ENCODE measurements at places on chromosomes 6 and 20. TPM values are rescaled to one million over a fixed set of nuclear protein-coding genes. Genes with fewer than 3 reads are reported as not detected.

Gene MEI4
- not detected for total RNA-seq

- peak overlapping the region; percentile 77 for H3K4me3 ChIP-seq
- peaks cover 38% of the 10 kb centered on the region for H3K4me1 ChIP-seq
These were observed 23.2 kb downstream of the HLA-A start for GRCh38 chr6:29965563-29965872.

Gene EEF1A2
- total RNA-seq, result 0.44 TPM

GRCh38 chr6:87341899-87342298 lies 2.7 kb upstream of the C6orf163 start:
- H3K27ac ChIP-seq, result no peak overlapping the region
- H3K27me3 ChIP-seq, result no peaks in the 10 kb centered on the region
- DNase-seq, result no peak

Gene WFDC2
- not detected for total RNA-seq

Gene GNMT
- 7.0 TPM for total RNA-seq

GRCh38 chr6:64330694-64331307 lies 695.2 kb downstream of the PHF3 start:
- H3K36me3 ChIP-seq, result no peaks in the 10 kb centered on the region
- H3K4me3 ChIP-seq, result no peak overlapping the region
- DNase-seq, result peak; percentile 55
- no peaks in the 10 kb centered on the region for H3K27me3 ChIP-seq

DNA sequence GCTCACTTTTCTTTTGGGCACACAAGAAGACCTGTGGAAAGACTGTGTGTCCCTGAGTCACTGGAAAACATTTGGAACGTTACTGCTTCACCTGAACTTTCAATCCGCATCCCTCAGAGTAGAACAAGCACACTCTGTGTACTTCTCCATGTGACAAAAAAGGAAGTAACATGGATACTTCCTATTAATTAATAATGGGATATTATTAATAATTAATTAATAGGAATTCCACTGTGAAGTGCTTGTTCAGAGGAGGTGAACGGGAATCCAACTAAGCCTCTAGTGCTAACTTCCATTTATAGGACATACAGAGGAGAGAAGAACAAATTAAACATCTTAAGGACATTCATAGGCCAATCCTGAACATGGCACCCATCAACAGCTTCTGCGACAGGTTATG lies 407.8 kb downstream of the SYNE1 start:
- H3K27ac ChIP-seq, result no peak overlapping the region
- H3K27me3 ChIP-seq, result no peaks in the 10 kb centered on the region
- no peak overlapping the region for H3K4me3 ChIP-seq
- no peaks in the 10 kb centered on the region for H3K4me1 ChIP-seq
- no peak for DNase-seq
- no peaks in the 10 kb centered on the region for H3K36me3 ChIP-seq

Gene SLC22A23
- 14.4 TPM for total RNA-seq

- H3K4me3 ChIP-seq, result peak overlapping the region; percentile 97
- peak; percentile 30 for DNase-seq
- peaks cover 4% of the 10 kb centered on the region for H3K36me3 ChIP-seq
These were observed 800 bp downstream of the RWDD2A start for GRCh38 chr6:83193747-83194566.

GRCh38 chr6:27332692-27333641 lies 20.9 kb upstream of the POM121L2 start:
- peak overlapping the region; percentile 77 for H3K4me3 ChIP-seq
- DNase-seq, result peak; percentile 75
- H3K27ac ChIP-seq, result peak overlapping the region; percentile 11
- no peaks in the 10 kb centered on the region for H3K27me3 ChIP-seq

Gene MMP24
- 0.28 TPM for total RNA-seq

GRCh38 chr20:59598625-59599310 lies 5.6 kb upstream of the PHACTR3 start:
- peaks cover 22% of the 10 kb centered on the region for H3K27me3 ChIP-seq
- H3K36me3 ChIP-seq, result no peaks in the 10 kb centered on the region
- H3K4me1 ChIP-seq, result peaks cover 5% of the 10 kb centered on the region
- peak; percentile 55 for DNase-seq

DNA sequence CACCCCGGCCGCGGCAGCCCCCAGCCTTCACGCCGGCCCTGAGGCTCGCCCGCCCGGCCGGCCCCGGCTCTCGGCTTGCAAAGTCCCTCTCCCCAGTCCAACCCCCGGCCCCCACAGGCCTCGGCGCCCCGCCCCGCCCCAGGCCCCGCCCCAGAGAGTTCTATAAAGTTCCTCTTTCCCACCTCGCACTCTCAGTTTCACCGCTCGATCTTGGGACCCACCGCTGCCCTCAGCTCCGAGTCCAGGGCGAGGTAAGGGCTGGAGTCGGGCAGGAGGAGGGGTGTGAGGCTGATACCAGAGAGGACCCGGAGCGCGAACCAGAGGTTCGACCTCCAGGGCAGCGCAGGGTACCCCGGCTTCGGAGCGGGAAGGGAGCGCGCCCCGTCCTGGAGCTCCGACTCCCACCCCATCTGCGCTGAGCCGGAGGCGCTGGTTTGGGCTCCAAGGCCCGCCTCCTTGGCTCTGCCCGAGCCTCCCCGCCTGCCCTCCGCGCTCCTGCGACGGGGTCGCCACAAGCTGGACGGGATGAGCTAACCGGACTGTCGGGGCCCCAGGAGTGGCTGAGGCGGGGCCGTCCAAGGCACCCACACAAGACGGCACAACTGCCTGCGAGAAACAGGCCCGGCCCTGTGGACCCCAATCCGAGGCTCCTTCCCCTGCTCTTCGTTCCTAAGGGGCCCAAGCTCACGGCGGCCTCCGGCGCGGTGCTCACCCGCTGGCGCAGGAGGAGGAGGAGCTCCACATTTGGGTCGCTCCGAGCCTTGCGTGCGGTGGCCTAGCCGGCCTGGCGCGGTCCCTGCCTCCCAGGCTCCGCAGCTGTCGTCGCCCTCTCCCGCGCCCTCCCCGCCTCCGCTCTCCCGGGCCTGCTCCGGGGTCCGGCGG lies at the start of gene IRF4:
Gene IRF4, plus strand, starts transcription at position 194 of the 882 bp plus-strand sequence. CDS start 1,401 bp downstream, outside the sequence.
- H3K27ac ChIP-seq, result no peak within 1 kb of the TSS
- H3K4me1 ChIP-seq, result no peaks in the 10 kb centered on the region
- no peaks in the 10 kb centered on the region for H3K36me3 ChIP-seq
- DNase-seq, result no peak
- peaks cover 16% of the 10 kb centered on the region for H3K27me3 ChIP-seq

DNA sequence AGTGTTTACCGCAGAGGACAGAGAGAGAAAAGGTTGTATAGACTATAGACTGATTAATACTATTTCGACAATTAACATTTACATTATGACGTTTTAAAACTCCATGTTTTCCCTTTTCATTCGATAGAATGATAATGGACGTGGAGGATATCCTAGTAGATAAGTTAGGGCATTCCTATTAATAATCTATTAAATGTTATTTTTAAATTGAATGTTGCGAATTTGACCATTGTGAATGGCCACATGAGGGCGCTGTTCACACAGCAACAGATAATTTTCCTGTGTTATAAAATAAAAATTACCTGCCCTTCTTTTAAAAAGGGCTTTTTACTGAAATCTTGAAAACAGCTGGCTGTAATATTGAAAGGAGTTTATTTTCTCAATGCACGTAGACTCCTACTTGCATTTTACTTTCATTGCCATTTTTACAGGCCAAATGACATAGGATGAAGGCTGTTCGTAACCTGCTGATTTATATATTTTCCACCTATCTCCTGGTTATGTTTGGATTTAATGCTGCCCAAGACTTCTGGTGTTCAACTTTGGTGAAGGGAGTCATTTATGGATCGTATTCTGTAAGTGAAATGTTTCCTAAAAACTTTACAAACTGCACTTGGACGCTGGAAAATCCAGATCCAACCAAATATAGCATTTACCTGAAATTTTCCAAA lies 3.3 kb downstream of the ADGRB3 start:
- no peaks in the 10 kb centered on the region for H3K27me3 ChIP-seq
- no peak overlapping the region for H3K4me3 ChIP-seq
- peak; percentile 9 for DNase-seq
- H3K4me1 ChIP-seq, result peaks cover 13% of the 10 kb centered on the region
- no peak overlapping the region for H3K27ac ChIP-seq
- H3K36me3 ChIP-seq, result no peaks in the 10 kb centered on the region

DNA sequence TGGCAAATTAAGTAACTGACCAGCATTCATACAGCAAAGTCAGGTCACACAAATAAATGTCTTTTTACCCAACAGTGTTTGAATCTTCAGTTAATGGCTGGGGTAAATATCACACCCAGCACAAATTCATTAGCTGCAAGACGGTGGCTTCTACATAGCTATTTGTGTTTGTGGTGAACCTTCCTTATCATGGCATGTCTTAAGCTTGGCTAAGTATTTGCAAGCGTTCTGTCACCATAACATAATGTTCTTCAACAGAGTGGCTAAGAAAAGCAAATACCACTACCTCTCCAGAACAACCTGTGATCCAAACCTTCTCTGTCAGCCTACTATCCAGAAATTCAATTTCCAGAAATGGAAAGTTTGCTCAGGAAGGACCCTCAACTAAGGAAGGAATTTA lies 255.6 kb upstream of the TAB2 start:
- H3K4me3 ChIP-seq, result no peak overlapping the region
- no peaks in the 10 kb centered on the region for H3K27me3 ChIP-seq
- H3K27ac ChIP-seq, result no peak overlapping the region
- no peak for DNase-seq
- H3K4me1 ChIP-seq, result peaks cover 60% of the 10 kb centered on the region

Gene ARHGAP18
- 183 TPM for total RNA-seq

Gene ENPP5
- not detected for total RNA-seq

Gene ANKEF1
- 8.6 TPM for total RNA-seq

DNA sequence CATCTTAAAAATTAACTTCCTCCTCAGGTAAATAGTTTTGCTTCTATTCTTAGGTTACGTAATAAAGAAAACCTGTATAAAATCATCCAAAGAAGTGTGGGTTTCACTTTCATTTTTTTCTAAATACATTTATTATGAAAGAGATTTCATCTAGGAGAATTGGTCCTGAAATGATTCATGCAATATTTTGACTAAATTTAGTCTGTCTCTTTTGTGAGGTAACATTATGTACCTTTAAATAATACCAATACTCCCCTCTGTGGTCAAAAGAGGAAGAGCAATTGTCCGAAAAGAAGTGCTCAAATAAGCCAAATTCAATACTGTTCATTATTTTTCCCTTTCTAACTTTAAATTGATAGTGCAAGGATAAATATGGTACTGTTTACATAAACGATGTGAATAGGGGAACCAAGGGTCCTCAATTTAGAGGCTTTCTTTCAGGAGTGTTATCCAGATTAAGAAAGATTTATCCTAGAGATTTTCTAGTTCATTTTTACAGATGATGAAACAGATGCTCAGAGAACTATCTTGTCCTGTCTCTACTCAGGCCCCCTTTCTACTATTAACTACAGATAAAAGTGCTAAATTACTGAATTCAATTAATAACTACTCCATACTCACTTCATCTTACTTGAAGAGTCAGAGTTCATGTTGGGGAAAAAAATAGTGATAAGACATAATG lies 26.2 kb downstream of the CYP39A1 start:
- H3K36me3 ChIP-seq, result no peaks in the 10 kb centered on the region
- H3K27ac ChIP-seq, result no peak overlapping the region
- no peaks in the 10 kb centered on the region for H3K4me1 ChIP-seq
- no peak overlapping the region for H3K4me3 ChIP-seq
- no peaks in the 10 kb centered on the region for H3K27me3 ChIP-seq
- DNase-seq, result peak; percentile 33

GRCh38 chr20:31806564-31807355 lies 12.4 kb upstream of the MYLK2 start:
- H3K36me3 ChIP-seq, result no peaks in the 10 kb centered on the region
- H3K27ac ChIP-seq, result no peak overlapping the region
- DNase-seq, result no peak
- no peak overlapping the region for H3K4me3 ChIP-seq

Gene DCDC2
- 40.4 TPM for total RNA-seq

DNA sequence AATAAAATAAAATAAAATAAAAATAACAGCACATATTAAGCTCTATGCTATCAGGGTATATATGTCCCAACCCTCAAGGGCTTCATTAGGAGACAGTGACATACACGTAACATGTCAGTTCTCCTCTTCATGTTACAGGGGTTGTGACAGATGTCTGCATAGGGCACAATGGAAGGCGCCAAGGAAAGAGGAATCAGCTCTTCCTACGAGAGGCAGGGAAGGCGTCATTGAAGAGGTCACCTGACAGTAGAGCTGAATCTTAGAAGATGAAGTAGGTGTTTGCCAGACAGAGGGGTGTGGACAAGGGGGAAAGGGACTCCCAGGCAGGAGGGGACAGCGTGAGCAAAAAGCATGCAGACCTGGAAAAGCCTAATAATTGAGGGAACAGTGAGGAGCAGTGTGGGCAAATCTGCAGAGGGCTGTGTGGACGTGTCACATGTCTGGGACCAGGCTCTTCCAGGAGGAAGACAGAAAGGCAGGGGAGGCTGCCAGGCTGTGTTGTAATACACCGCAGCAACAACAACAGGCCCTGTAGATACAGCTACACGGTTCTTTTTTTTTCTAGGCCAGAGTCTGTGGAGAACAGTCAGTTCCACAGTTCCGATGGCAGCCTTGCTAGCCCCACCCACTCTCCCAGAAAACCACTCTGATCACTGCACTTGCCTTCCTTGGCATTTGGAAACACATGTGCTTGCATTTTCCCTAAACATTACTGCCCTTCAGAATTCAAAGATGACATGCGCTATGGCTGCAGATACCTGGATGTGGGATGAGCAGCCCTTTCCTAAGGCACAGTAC lies 2.5 kb upstream of the FKBP5 start:
- H3K36me3 ChIP-seq, result no peaks in the 10 kb centered on the region
- H3K27ac ChIP-seq, result no peak overlapping the region
- peak overlapping the region; percentile 16 for H3K4me3 ChIP-seq
- DNase-seq, result no peak
- H3K27me3 ChIP-seq, result no peaks in the 10 kb centered on the region

DNA sequence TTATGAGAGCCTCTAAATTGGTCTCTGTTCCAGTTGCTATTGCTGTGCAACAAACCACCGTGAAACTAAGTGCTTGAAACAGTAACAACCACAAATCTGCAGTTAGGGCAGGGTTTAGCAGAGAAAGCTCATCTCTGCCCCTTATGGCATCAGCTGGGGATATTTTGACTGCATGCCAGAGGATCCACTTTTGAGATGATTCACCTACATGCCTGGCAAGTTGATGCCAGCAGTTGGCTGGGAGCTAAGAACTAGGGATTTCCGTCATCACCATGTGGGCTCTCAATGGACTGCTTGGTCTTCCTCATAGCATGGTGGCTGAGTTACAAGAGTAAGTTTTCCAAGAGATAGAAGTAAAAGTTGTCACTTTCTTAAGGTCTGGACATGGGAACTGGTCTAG lies 35.1 kb downstream of the PLCB4 start:
- H3K27me3 ChIP-seq, result no peaks in the 10 kb centered on the region
- H3K4me3 ChIP-seq, result no peak overlapping the region
- no peak overlapping the region for H3K27ac ChIP-seq
- H3K4me1 ChIP-seq, result no peaks in the 10 kb centered on the region
- DNase-seq, result no peak
- no peaks in the 10 kb centered on the region for H3K36me3 ChIP-seq

DNA sequence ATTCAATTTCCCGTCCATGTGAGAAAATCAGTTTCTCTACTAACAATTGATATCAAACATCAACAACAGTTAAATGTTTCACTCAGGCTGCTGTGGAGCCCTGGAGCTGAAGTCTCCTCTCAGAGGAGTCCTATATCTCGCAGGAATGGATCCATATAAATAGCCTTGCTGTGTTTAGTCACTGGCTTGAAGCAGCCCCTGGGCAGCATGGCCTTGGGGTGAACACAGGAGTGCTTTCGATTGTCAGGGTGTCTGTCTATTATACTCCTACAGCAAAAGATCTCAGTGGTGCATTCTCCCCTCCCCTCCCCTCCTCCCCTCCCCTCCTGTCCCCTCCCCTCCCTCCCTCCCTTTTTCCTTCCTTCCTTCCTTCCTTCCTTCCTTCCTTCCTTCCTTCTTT lies 141.9 kb downstream of the CCDC170 start:
- no peaks in the 10 kb centered on the region for H3K27me3 ChIP-seq
- no peaks in the 10 kb centered on the region for H3K36me3 ChIP-seq
- peaks cover 32% of the 10 kb centered on the region for H3K4me1 ChIP-seq
- no peak for DNase-seq

Measured in HepG2 (cell line).